ENCODE measurements at places on chromosomes 3 and 15.

DNA sequence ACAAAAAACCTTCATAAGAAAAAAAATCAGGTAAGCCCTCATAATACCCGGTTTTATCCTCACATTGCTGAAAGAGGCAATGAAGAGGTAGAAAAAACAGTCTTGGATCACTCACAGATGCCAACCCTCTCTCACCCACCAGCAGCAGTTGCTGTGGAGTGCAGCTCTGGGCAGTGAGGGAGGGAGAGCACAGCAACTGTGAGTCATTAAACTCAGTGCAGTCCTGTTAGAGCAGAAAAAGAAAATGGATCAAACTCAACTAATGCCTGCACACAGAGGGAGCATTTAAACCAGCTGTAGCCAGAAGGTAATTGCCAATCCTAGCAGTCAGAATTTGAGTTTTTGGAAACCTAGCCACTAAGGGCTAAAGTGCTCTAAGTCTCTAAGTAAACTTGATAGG is 1050.6 kb upstream of the ALCAM start:
- DNase-seq, result peak; percentile 64

DNA sequence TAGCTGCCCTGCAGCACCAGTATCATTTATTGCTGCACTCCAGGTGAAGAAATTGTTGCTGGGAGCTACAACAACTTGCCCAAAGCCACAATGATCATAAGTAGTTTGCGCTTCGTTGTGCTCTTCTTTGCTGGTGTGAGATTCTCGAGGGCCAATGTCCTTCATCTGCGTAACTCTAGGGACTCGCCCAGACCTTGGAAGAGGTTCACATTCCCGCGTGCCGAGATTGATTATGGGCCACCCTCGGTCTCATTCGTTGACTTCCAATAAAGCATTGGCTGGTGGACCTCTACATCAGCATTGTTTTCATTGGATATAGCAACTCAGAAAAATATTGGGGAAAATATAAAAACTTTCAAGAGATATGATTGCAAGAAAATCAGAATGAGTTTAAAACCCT is 423 bp upstream of the PHLDB2 start:
- no peak for DNase-seq

DNA sequence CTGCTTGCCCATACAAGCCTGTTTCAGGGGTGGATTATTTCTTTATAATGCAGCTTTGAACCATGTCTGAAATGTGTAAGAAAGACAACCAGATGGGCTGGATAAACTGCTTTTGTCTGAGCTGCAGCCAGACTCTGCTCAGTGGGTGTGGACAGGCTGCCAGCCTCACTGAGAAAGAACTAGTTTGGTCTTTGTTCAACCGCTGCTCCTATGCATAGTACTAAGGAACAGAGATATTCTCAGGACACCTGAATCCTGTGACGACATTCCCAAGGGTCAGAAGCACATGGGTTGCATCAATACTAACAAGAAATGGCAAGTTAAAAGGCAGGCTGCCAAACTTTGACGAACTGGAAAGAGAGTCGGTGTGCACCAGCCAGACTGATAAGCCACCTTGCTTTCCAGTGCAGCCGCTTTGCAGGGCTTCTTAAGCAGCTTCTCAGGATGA is 57.2 kb downstream of the PLD1 start:
- DNase-seq, result peak; percentile 31

- no peak for DNase-seq
Observed at GRCh38 chr15:73175382-73175781, 123.1 kb downstream of the NEO1 start.

DNA sequence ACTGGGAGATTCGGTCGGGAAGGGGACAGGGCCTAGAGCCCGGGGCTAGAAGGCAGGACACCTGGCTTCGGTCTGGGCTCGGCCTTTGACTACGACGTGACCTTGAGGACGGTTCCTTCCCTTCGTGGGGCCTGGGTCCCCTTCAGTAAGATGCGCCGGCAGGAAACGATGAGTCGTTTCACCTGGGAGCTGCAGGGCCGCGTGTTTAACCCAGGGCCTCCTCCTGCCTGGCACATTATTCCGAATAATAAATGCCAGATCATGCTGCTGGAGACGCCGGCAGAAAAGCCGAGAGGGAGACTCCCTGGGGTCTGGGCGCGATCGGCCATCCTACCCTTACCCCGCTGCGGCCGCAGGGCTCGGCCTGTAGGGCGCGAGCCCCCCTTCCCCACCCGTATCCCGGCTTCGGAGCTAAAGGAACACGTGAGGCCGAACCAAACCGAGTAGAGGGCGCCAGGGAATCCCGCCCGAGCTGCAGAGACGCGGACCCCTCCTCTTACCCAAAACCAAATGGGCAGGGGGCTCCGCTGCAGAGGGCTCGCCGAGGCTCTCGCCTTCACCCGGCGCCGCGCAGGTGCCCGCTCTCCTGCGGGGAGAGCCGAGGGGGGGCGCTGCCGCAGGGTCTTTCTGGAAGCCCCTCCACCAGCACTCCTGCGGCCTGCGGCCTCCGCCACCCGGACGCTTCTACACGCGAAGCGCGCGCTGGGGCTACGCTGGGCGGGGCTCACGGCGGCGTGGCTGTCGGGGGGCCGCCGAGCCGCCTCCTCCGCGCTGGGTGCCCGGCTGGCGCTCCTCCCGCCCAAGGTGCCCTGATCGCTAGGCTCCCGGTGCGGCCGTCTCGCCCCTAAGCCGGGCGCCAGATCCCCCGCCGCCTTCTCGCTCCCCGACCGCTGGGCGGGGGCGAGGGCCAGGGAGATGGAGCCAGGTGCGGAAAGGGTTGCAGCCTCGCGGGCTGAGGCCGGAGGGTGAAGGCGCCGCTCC is at the start of gene BDH1:
Gene BDH1 (minus strand): TSS at position 688 of the 981 bp plus-strand sequence. CDS start 9,525 bp downstream, outside the sequence.
- peak; percentile 59 for DNase-seq

GRCh38 chr3:143814443-143814889 is 33.8 kb downstream of the SLC9A9 start:
- DNase-seq, result no peak

DNA sequence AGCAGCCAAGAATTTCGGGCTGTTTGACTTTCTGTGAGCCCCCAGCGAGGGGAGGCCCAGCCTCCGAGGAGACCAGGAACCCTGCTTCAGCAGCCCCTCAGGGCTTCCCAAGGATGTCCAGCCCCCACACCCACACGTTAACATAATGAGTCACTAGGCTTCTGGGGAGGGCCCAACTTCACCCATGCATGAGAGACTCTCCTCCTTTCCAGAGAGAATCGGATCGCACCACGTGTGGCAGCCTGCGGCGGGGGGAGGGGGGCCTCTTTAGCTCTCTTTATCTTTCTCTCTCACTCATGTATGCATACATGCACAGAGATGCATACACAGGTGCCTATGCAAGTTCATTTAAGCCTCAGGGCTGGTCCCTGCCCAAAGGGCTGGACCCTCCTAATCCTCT is 3.1 kb upstream of the AP2M1 start:
- no peak for DNase-seq

DNA sequence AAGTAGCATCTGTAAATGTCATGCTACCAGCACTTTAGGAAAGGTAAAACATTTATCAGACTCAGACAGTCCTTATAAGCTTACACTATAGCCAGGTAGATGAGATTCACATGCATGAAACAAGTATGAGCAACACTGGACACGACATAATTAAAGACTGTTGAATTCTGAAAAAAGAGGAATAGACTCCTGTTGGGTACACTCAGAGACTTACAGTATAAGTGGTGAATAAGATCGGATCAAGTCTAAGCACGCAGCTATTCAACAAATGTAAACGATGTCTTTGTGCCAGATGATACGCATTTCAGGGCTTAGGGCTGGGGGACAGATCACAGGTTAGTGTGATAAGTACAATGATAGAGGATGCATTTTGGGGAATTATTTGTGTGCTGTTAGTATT is 43.2 kb upstream of the SPPL2A start:
- DNase-seq, result no peak

GRCh38 chr15:78709263-78709882 is 68.4 kb upstream of the CHRNB4 start:
- peak; percentile 63 for DNase-seq

DNA sequence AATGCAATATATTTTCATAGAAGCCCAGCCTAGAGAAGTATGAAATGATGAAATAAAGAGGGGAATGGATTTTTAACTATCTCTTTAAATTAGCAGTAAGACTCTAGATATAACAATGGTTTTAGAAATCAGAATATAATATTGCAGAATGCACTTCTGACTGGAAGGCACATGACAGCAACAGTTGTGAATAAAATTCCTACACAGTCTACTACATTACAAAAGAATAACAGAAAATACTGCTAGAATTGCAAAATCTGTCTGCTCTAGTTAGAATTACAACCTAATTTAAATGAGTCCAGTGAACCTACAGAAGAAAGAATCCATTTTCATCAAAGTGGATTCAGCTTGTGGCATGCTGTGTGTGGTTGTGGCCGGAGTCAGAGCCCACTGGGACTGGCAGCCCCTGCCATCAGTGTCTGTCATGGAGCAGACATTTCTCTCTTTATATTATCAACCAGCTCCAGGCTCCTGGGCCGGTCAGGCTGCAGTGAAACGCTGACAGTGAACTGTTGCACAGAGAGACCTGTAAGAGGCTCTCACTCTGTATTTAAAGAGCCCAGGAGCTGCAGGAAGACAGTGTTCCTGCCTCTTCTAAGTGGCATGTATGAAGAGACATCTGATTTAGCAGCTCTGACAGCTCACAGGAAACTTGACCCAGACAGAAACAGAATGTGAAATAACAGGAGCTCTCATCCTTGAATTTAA is 1523.8 kb upstream of the CADM2 start:
- DNase-seq, result no peak

GRCh38 chr15:52095597-52096262 is 16.8 kb downstream of the BCL2L10 start:
- DNase-seq, result no peak

GRCh38 chr15:37783290-37783689 is 151.2 kb upstream of the TMCO5A start:
- no peak for DNase-seq

DNA sequence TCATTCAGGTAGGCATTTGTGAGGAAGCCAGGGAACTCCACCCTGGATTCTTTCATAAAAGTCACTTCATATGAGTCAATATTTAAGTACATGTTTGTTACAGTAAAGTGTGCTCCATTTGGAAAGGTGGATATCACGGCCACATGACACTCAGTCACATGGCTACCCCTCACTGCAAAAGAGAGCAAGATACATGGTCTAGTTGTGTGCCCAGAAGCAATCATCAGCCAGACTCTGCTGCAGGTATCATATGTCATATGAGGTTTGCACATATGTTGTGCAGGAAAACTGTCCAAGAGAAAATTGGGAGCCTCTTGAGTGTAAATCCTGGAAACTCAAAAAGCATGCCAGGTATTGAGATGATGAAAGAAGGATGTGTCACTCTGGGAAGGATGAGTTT is 55.0 kb upstream of the NMNAT3 start:
- DNase-seq, result no peak

DNA sequence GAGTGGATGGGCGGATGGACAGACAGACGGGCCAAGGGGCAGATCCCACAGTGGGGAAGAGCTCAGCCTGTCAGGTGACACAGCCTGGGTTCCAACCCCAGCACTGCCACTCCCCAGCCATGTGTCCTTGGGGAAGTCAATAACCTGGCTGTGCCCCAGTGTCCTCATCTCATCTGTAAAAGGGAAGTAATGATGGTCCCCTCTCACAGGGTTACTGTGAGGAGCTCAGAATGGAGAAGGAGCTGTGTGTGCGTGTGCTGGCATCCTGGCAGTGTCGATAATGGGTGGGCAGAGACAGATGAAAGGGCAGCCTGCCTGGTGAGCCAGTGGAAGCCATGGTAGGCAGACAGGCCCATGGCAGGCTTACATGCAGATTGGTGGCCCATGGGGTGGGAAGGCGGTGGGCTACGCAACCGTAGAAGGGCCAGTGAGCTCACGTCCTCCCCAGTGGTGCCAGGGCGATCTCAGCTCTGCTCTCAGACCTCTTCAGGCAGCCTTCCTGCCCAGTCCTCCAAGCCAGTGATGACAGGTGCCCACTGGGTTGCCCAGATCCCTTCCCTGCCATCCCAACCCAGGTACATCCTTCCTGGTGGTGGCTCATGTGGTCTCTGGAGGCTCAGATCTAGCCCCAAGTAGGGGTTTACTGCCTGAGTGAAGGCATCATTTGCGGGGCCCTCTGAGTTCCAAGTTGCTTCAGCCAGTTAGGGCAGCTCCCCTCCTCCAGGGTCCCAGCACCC is 2.3 kb upstream of the DNAJB8 start:
- no peak for DNase-seq

DNA sequence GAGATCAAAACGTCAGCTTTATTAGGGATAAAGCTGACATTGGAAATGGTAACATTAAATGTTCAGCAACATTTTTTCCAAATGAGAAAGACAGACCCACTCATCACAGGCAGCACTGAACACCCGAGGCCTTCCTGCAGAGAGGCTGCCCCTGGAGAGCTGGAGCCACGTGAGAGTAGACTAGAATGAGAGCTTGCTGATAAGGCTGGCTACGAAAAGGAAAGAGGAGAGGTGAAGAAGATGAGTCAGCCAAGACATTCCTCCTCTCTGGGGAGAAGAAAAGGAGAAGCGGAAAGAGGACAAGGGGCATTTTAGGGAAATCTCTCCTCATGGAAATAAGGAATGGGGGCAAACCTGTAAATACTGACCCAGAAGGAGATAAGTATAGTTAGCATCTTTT is 7.3 kb downstream of the CYP19A1 start:
- no peak for DNase-seq

- no peak for DNase-seq
Observed at GRCh38 chr15:89677381-89677780, 1.8 kb downstream of the PLIN1 start.

DNA sequence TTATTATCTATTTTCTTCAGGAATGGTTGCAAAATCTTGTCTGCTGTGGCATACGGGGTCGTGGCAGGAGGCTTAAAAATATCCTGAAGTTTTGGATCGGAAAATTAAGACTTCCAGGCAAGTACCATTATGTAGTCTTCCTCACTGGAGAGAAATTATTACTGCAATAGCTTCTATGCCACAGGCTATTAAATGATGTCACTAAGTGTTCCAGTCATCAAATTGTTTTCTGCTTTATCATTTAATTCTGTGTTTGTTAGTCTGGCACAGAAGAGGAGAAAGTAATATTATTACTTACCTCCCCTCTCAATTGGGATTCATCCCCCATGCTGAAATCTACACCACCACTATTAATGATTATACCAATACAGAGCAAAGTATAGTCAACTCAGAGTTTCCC is 378.2 kb upstream of the ALCAM start:
- no peak for DNase-seq

DNA sequence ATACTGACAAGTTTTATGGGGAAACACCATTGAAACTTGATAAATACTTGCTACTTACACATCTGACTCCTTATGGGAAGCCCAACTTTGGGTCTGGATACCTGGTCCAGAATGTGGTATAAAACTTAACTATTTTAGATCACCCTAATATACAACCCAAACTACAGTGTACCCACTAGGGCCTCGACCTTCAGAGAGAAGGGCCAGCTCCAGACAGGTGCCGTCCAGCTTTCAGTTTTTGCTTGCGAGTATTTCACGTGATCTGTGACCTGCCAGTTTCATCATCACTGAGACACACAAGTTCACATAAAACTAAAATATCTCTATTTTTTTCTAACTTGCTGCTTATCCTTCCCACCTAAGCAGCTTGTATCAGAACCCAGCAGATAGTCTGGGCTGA is 59.3 kb upstream of the RPL35A start:
- no peak for DNase-seq

DNA sequence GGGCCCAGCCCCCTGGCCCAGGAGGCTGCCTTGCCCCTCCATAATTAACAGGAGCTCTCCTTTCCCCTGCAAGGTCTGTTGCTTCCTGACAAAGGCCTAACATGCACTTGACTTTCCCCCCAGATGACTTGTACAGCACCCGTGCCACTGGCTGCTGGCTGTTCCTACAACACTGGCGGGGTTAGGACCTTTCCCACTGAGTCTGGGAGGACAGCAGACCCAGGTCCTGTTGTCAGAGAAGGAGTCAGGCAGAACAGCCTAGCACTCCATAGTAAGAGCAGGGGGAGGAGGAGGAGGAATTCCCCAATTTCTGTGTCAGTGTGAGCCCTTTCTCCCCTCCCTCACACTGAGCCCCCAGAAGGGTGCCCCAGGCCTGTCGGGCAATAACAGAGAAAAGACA is 99.2 kb downstream of the CORO2B start:
- no peak for DNase-seq

Measured in Ammon's horn (tissue), 1 donor.